ENCODE measurements at places on chromosomes 4 and X.

DNA sequence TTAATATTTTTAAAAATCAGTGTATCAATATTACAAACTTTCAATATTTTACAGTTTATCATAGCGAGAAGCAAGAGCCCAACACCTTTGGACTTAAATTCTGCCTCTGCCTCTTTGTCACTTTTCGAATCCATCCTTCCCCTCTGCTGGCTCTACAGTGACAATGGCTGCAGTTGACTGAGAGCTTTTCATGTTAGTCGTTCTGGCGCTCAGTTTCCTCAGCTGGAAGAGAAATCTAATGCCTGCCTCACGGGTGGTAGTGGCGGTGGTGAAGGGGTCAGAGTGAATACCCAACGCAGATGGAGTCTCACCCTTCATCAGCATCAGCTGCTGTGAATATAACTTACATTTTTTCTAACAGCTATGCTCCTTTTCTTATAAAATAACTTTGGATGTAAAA is 144.8 kb downstream of the NWD2 start:
- DNase-seq = no peak

DNA sequence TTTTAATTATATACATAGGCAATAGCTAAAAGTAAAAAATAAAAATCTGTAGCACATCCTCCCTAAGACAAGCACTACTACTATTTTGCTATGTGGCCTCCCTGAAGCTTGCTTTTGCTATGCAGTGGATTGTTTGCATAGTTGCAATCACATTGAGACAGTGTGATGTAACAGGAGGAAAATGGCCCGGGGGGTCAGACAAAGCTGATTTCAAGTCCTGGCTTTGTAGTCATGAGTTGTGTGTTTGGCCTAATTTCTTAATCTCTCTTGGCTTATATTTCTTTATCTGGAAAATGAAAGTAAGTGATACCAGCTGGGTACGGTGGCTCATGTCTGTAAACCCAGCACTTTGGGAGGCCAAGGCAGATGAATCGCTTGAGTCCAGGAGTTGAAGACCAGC is 166.6 kb downstream of the LHFPL1 start:
- DNase-seq = no peak

GRCh38 chr4:10017037-10017893 is 4.0 kb downstream of the SLC2A9 start:
- DNase-seq = no peak

DNA sequence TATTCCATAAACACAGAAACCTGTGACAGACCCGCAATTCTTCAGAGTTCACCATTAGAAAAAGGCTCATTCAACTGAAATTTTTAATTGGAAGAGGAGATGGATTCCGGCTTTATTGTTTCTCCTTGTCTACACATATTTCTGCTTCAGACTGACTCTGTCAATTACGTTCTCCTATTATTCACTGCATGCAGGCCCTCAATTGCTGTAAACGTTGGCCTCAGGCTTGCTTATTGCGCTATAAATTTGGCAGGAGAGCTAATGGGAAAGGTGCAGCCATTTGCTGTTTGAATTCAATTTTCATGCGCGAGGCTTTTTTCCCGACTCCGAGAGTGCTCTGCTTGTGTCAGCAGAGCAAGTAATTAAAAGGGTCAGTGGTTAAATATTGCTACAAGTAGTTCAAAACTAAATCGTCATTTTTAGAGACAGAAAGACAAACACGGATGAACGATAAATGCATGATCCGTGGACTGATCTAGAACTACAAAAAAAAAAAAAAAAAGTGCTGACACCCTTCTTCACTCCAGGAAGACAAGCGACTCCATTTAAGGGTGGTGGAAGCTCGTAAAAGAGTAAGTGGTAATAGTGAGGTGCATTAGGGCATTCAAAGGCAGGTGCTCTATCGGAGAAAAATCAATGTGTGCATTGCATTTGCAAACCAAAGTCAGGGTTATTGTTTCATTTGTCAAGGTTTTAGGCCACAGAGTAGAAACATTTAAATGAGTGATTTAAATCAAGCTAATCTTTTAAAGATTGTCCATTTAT is 841.6 kb upstream of the FRG1 start:
- DNase-seq = no peak

- DNase-seq = no peak
These were observed 30.2 kb upstream of the CCNG2 start for GRCh38 chr4:77126809-77127208.

- DNase-seq = no peak
These were observed 8.8 kb downstream of the PPM1K start for GRCh38 chr4:88275516-88275915.

- DNase-seq = no peak
These were observed 354.3 kb downstream of the GPAT3 start for GRCh38 chr4:83890231-83890630.
